C1 segment of cervical spinal cord (tissue), 14 donors: ENCODE measurements at places on chromosomes 2 and 18.

GRCh38 chr2:232026910-232027309 lies 65.4 kb downstream of the DIS3L2 start:
- DNase-seq: no peak

- no peak for DNase-seq
Observed at GRCh38 chr2:188629753-188630527, 338.3 kb downstream of the GULP1 start.

- DNase-seq: no peak
Observed at GRCh38 chr2:197360744-197361156, 50.2 kb upstream of the ANKRD44 start.

GRCh38 chr18:13577091-13577697 lies 149.2 kb downstream of the FAM210A start:
- no peak for DNase-seq

- DNase-seq: peak; percentile 87
Observed at GRCh38 chr2:218396688-218397462, 2.8 kb upstream of the CTDSP1 start.

GRCh38 chr18:76995896-76996295 lies 136.7 kb downstream of the MBP start:
- DNase-seq: no peak

DNA sequence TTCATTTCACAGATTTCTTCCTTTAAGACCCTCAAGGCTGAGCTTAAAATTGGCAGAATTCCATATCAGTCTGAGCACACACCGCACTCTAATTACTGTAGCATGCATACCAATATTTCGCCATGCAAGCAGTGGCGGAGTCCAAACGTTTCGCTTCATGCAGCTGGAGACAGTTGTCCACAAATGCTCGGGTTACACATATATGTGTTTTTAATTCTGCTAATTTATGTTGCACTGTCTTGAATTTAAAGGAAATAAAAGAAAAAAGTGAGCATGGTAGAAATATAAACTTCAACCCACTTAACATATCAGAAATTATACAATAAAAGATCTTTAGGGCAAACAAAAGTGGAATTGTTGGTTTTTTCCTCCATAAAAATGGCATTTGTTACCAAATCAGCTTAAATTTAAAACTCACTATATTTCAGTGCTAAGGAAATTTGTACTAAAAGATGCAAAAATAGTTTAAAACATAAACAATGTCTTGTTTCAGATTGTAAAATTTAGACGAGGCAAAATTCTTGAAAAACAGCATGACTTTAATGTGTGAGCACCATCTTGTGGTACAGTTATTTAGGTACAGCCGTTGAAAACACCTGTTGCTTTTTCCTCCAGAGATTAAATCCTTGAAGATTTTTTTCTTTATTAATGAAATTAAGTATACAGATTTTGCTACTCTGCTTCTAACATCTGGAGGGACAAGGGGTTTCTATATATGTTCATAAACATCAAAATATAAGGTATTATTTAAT lies 24.1 kb upstream of the KANSL1L start:
- DNase-seq: no peak

DNA sequence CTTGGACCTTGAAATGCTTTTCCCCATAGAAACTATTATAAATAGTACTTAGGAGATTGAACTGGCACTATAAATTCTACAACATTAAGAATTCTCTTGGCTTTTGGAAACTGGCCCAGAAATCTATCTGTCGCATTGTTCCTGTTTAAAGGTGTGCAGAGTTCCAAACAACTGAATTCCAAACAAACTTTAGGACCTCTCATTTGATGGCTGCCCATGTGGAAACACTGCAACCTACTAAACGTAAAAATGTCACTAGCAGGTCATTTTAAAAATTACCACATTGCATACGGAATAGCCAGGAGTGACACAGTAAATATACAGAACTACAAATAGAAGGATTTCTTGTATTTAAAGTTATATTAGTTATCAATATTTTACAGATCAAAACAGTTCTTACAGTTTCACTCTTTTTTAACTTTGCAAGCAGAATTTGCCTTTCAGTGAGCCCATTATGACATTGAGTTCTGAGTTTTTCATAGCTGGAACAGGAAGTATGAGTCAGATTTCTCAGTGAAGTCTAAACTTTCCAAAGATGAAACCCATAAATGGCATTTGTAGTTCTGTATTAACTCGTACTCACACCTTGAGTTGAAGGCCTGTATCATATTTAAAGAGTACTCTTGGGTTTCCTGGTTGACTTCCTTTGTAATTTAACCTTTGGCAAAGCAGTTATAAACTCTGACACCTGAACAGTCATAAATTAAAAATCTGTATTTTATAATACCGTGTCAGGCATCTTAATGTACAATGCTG lies 142.3 kb upstream of the BOD1L2 start:
- DNase-seq: no peak

DNA sequence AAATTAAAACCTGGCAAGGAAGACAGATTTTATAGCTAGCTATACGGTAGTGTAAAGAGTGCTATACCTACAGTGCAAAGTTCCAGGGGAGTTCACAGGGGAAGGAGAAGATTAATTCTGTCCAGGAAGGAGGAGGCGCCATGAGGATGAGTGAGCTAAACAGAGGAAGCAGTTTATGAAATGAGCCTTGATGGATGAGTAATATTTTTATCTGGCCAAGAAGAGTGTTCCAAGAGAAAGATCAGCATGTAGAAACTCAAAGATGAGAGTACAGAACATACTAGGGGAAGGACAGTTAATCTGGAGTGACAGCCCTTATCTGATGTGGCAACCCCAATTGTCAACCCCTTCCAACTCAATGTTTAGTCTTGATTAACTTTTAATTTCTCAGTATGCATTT lies 54.8 kb downstream of the CDH20 start:
- DNase-seq: no peak

GRCh38 chr2:28955467-28955866 lies 25.6 kb upstream of the TOGARAM2 start:
- no peak for DNase-seq

GRCh38 chr2:2919574-2920365 lies 457.8 kb downstream of the EIPR1 start:
- DNase-seq: no peak

GRCh38 chr2:168470320-168471162 lies 14.5 kb downstream of the CERS6 start:
- DNase-seq: no peak

DNA sequence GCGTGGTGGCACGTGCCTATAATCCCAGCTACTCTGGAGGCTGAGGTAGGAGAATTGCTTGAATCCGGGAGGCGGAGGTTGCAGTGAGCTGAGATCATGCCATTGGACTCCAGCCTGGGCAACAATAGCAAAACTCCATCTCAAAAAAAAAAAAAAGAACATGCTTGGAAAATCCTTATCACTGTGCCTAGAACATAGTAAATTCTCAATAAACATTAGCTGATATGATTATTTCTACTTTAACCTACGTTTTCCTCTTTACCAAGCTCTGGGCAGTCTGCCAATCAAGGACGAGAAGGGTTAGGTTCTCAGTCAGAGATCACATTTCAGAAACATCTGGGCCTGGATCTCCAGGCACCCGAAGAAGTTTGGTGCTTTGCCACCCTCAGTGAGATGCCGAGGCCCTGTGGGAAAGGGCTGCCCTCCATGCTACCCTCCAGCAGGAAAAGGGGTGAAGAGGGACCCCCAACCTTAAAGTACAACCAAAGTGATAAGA lies 107.7 kb downstream of the BCL11A start:
- DNase-seq: no peak

DNA sequence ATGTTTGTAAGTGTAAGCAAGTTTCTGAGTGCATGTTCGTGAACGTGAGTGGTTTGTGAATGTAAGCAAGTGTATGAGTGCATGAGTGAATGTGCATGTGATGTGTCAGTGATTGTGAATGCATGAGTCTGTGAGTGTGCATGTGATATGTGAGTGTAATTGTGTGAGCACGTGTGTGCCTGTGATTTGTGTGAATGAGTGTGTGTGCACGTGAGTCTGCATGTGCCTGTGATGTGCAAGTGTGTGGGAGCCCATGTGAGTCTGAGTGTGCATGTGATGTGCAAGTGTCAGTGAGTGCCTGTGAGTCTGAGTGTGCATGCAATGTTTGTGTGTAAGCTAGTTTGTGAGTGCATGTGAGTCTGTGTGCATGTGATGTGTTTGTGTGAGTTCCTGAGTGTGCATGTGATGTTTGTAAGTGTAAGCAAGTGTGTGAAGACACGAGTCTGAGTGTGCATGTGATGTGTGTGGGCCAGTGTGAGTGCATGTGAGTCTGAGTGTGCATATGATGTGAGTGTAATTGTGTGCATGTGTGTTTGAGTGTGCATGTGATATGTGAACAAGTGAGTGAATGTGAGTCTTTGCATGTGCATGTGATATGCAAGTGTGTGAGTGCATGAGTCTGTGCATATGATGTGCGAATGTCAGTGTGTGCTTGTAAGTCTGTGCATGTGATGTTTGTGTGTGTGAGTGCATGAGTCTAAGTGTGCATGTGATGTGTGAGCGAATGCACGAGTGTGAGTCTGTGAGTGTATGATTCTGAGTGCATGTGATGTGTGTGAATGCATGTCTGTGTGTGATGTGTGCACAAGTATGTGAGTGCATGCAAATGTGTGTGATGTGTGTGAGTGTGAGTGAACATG lies 45.1 kb downstream of the COPS8 start:
- no peak for DNase-seq

- DNase-seq: no peak
Observed at GRCh38 chr2:212114489-212114888, 424.1 kb downstream of the ERBB4 start.

GRCh38 chr2:189582140-189582808 lies 1.7 kb upstream of the SLC40A1 start:
- no peak for DNase-seq

GRCh38 chr2:27988306-27988705 lies 97.8 kb downstream of the BABAM2 start:
- DNase-seq: no peak

GRCh38 chr2:27647289-27647688 lies 16.1 kb downstream of the SUPT7L start:
- DNase-seq: no peak

GRCh38 chr2:71610671-71611070 lies 157.3 kb downstream of the DYSF start:
- DNase-seq: no peak

DNA sequence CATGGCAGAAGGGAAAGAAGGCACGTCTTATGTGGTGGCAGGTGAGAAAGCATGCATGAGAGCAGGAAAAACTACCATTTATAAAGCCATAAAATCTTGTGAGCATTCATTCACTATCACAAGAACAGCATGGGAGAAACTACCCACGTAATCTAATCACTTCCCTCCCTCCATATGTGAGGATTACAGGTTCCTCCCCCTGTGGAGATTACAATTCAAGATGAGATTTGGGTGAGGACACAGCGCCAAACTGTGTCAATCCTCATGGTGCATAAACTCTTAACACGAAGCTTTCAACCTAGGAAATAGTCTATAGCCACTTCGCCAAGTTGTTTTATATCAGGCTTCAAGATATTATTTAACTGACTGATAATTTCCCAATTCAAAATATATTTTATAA lies 595.5 kb downstream of the FBXO15 start:
- no peak for DNase-seq

DNA sequence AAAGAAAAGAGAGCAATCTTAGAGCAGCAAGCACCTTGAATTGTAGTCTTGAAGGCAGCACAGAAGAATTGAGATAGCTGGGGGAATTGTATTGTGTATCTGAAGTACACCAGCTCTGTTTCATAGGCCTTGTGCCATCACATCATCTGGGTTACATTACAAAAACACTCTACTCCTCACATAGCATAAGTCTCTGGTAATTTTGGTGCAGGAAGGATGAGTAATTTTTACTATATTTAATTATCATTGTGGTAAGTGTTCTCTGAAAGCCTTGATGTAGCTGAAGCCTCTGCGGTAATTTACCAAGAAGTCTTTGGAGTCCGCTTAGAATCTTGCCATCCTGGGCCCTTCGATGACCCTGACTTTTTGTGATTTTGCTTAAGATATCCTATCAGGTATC lies 291.1 kb downstream of the ARHGAP15 start:
- no peak for DNase-seq

DNA sequence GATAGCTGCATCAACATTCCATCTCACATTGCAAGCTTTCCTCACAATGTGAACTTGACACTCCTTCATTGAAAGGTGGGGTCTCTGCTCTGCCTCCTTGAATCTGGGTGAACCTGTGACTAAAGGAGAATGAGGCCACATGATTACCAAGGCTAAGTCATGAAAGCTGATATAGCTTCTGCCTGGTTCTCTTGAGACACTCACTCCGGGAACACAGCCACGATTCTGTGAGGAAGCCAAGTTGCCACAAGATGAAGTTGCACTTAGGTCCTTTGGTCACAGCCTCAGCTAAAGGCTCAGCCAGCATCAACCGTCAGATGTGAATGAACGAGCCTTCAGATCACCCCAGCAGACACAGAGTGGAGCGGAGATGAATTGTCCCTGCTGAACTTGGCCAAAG lies 94.7 kb upstream of the FAM136A start:
- DNase-seq: no peak

GRCh38 chr2:151730262-151730975 lies 3.9 kb downstream of the NEB start:
- DNase-seq: no peak

DNA sequence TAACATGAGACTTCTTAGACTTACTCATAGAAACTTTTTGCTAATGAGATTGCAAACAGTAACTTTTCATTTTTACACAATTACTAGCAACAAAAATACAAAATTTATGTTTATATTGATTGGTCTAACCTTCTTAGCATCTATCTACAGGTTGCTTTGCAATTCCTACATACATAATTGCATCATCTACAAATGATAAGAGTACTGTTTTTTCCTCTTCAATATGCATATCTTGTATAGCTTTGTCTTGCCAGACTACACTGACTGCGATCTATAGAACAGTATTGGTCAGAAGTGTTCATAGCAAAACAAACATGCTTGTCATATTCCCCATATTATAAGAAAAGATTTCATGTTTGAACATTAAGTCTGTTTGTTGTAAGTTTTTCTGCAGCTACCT lies 87.9 kb downstream of the ATAD2B start:
- DNase-seq: no peak

GRCh38 chr2:53422979-53423378 lies 344.6 kb upstream of the CHAC2 start:
- DNase-seq: peak; percentile 20

- DNase-seq: no peak
Observed at GRCh38 chr2:232485348-232485756, 2.3 kb downstream of the ECEL1 start.

- peak; percentile 17 for DNase-seq
Observed at GRCh38 chr2:197078535-197078934, 152.0 kb upstream of the PGAP1 start.

DNA sequence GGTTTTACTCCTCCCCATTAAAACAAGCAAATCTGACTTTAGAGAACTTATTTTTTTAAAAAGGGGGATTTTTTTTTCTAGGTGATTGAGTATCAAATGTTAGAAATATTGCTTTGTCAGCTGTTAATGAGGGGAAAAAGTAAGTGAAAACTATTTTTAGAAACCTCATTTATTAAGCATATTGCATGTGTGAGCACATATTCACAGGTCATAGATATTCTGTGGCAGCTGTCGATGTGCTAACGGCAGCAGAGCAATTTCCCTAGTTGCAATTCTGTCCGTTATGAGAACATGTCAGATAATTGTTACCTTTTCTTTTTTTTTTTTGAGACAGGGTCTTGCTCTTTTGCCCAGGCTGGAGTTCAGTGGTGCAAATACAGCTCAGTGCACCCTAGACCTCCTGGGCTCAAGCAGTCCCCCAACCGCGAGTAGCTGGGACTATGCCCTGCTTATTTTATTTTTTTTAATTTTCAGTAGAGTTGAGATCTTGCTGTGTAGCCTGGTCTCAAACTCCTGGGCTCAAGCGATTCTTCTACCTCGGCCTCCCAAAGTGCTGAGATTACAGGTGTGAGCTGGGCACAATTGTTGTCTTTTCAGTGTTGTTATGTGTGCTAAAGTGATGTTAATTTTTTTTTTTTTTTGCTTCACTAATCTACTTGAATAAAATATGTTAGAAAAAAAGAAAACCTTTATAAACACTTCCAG lies 69.8 kb downstream of the MTA3 start:
- no peak for DNase-seq
